Endothelial cell of umbilical vein (primary cell): ENCODE measurements at places on chromosomes 5 and 9. TPM values are rescaled to one million over a fixed set of nuclear protein-coding genes. Genes with fewer than 3 reads are reported as not detected.

- no peak overlapping the region for H3K4me3 ChIP-seq
- DNase-seq = no peak
- H3K36me3 ChIP-seq = no peaks in the 10 kb centered on the region
- no peaks in the 10 kb centered on the region for H3K27me3 ChIP-seq
- H3K27ac ChIP-seq = no peak overlapping the region
- peaks cover 3% of the 10 kb centered on the region for H3K4me1 ChIP-seq
Observed at GRCh38 chr5:105789246-105789645, 1881.5 kb downstream of the EFNA5 start.

- no peak overlapping the region for H3K27ac ChIP-seq
- H3K27me3 ChIP-seq = peaks cover 2% of the 10 kb centered on the region
- H3K4me3 ChIP-seq = no peak overlapping the region
- H3K36me3 ChIP-seq = no peaks in the 10 kb centered on the region
Observed at GRCh38 chr9:4936823-4937222, 48.2 kb upstream of the JAK2 start.

FOXD4L4 gene
- 0.15 and 0.39 TPM in 2 replicates for total RNA-seq

POU5F2 gene
- 1.2 TPM in 2 replicates for total RNA-seq

DNA sequence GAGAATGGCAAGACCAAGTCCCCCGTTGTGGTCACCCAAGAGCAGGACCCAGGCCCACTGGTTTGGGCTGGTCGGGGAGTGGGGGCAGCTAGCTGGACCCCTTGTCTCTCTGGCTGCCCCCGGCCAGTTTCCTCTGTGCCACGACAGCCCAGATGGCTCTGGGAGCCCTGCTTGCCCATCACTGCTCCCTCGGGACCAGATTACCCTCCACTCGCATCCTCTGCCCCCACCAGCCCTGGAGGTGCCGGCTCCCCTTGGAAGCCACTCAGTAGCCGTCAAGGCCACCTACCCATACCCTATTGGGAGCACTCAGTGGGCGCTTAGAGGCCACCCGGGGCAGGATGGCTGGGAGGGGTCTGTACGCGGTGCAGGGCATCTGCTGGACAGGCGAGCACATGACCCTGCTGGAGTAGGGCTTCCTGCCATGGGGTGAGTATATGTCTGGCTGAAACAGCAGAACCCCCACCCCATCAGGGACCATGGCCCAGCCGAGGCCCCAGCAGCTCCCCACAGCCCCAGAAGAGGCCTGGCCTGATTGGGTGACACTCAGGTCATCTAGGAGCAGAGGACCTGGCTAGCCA, 70.0 kb downstream of the ZNF354C start:
- no peak overlapping the region for H3K27ac ChIP-seq
- H3K4me3 ChIP-seq = no peak overlapping the region
- H3K4me1 ChIP-seq = no peaks in the 10 kb centered on the region
- H3K27me3 ChIP-seq = no peaks in the 10 kb centered on the region
- DNase-seq = no peak
- no peaks in the 10 kb centered on the region for H3K36me3 ChIP-seq

DNA sequence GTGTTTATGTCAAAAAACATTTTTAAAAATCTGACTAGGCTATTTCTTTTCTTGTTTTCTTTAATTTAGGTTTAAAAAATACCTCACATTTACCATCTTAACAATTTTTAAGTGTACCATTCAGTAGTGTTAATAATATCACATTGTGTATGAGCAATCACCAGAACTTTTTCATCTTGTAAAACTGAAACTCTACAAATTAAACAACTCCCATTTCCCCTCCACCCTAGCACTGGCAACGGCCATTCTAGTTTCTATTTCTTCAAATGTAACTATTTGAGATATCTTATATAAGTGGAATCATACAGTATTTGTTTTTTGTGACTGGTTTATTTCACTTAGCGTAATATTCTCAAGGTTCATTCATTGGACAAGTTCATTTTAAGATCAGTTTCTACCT, 27.7 kb downstream of the PLCXD3 start:
- H3K27me3 ChIP-seq = no peaks in the 10 kb centered on the region
- DNase-seq = no peak
- H3K4me3 ChIP-seq = no peak overlapping the region
- no peaks in the 10 kb centered on the region for H3K4me1 ChIP-seq
- no peak overlapping the region for H3K27ac ChIP-seq

GADD45G gene
- 0.64 and 1.0 TPM in 2 replicates for total RNA-seq
